Breast epithelium (tissue), 4 donors: ENCODE measurements at places on chromosomes 1 and 21.

DNA sequence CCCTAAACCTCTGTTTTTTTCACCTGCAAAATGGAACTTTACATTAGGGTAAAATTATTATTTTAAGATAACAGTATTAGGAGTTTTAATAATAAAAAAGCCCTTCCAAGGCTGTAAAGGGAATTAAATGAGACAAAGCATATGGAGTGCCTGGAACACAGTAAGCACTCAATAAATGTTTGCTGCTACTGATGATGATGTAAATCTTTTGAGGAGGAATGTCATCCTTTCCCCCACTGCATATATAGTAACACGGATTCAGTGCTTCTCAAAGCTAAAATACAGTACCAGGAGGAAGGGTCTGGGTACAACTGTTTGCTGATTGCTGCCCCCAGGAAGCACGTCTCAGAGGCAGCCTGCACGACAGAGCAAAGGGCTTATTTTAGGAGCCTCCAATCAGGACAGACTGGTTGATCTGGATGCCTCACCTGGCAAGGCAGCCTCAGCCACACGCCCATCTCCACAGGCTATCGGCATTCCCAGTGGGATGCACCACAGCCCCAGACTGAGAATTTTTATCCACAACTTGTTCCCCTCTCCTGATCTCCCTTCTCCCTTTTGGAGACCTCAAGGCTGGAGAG lies 64.4 kb downstream of the GADD45A start:
- DNase-seq: peak; percentile 77

GRCh38 chr1:165699577-165699976 lies 1.2 kb upstream of the ALDH9A1 start:
- no peak for DNase-seq

GRCh38 chr1:185512442-185512841 lies 195.4 kb upstream of the IVNS1ABP start:
- no peak for DNase-seq

DNA sequence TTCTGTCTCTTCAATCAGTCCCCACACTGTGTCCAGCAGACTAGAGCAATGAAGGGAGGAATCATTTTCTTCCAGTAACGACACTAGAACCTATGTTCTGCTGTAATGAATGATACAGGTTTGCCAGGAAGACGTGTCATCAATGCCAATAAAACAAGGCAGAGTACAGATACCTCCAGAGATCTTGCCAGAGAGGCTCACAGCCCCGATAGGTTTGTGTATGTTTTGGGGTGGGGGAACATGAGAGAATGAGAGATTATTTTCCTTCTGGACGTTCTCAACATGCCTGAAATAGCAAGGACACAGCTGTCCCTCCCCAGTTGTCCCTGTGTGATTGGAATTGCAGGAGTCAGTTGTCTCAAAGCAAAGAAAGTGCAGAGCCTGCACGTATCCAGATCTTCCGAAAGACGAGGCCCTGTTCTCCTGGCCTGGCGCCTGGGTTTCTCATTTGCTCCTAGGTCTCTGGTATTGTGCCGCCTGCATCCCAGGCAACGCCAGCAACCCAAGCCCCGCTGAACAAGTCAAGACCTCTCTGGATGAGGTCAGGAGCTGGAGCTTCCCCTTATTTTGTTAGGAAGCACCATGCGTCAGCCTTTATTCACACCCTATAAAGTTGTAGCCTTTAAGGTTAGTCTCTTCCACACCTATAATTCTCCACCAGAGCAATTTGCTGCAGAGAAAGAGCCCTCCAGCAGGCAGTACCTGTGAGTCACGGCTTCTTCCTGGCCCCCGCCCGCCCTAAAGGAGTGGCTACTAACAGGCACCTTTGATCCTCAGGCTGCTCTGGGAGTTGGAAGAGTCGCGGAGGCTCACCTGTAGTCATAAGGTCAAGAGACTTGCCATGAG lies 130.5 kb downstream of the TOMM20 start:
- DNase-seq: peak; percentile 62
